ENCODE measurements at places on chromosomes 2 and 18.

GRCh38 chr2:95332036-95332435 lies 34.9 kb downstream of the KCNIP3 start:
- H3K36me3 ChIP-seq = no peaks in the 10 kb centered on the region
- H3K27me3 ChIP-seq = no peaks in the 10 kb centered on the region
- no peak overlapping the region for H3K4me3 ChIP-seq
- H3K4me1 ChIP-seq = no peaks in the 10 kb centered on the region
- no peak overlapping the region for H3K27ac ChIP-seq

GRCh38 chr2:145685383-145686050 lies 1165.6 kb upstream of the ZEB2 start:
- H3K27ac ChIP-seq = no peak overlapping the region
- H3K27me3 ChIP-seq = no peaks in the 10 kb centered on the region
- H3K4me1 ChIP-seq = no peaks in the 10 kb centered on the region
- H3K4me3 ChIP-seq = no peak overlapping the region
- no peaks in the 10 kb centered on the region for H3K36me3 ChIP-seq
- DNase-seq = no peak

DNA sequence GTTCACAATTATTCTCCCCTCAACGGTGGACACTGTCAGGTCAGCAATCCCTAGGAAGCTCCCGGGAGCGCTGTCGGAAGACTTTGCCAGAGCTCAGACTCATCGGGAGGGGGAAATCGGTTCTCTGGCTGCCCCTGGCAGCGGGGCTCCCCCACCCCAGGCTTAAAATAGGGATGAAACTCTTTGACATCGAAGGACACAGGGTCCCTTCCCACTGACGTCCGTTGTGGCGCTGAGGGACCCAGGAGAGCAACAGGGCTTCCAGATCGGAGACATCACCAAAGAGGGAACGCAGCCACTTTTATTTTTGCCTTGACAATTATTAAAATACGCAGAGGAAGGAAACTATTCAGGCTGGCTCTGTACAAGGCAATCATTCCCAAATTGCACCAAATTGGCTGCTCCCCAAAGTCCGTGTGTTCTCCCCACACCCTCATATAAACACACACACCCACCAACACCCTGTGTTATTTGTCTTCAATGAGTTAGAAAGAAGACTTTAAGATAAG lies 249.0 kb downstream of the CDH20 start:
- no peak overlapping the region for H3K27ac ChIP-seq
- no peak for DNase-seq
- H3K36me3 ChIP-seq = no peaks in the 10 kb centered on the region
- no peak overlapping the region for H3K4me3 ChIP-seq

DNA sequence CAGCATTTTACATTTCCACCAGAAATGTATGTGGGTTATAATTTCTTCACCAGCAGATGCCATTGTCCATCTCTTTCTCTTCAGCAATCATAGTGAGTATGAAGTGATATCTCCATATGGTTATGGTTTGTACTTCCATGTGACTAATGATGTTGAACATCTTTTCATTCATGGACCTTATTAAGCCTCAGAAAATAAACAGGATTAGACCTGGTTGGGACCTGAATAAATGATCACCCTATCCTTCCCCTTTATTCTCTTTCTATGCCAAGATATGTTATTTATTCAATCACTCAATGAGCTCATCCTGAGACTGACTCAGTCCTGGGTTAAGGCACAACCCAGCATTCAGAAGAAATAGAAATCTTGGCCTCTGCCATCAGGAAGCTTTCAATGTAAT lies 86.6 kb downstream of the ANTXR1 start:
- H3K4me3 ChIP-seq = no peak overlapping the region
- no peak overlapping the region for H3K27ac ChIP-seq
- H3K36me3 ChIP-seq = no peaks in the 10 kb centered on the region
- H3K4me1 ChIP-seq = peaks cover 2% of the 10 kb centered on the region
- peaks cover 4% of the 10 kb centered on the region for H3K27me3 ChIP-seq

Data from activated CD4-positive, alpha-beta T cell treated with anti-CD3 and anti-CD28 coated beads for 36 hours (primary cell).